Prostate gland (tissue), 2 donors: ENCODE measurements at places on chromosomes 1 and 21. TPM values are rescaled to one million over a fixed set of nuclear protein-coding genes. Genes with fewer than 3 reads are reported as not detected.

The UBXN10 gene
- 10.6 TPM for total RNA-seq

The RXFP4 gene
- not detected for total RNA-seq

The NPR1 gene
- total RNA-seq = 6.0 TPM

The ARHGAP30 gene
- 3.2 TPM for total RNA-seq

The ANGPTL7 gene
- 0.80 TPM for total RNA-seq

The FAM229A gene
- total RNA-seq = 24.2 TPM

The TRIM46 gene
- 1.6 TPM for total RNA-seq

The ACKR1 gene
- 46.8 TPM for total RNA-seq

The FOXJ3 gene
- 58.5 TPM for total RNA-seq

The KLF17 gene
- not detected for total RNA-seq

The ERICH3 gene
- total RNA-seq = not detected

The TRMT1L gene
- 19.8 TPM for total RNA-seq

The RIPK4 gene
- total RNA-seq = 52.6 TPM

The RBM15 gene
- 42.6 TPM for total RNA-seq

The TRIM17 gene
- total RNA-seq = 9.9 TPM

The TMOD4 gene
- not detected for total RNA-seq

The TMEM53 gene
- 6.9 TPM for total RNA-seq

The TTLL7 gene
- total RNA-seq = 24.7 TPM

The CRYZ gene
- 41.9 TPM for total RNA-seq

The TNFRSF18 gene
- total RNA-seq = 3.5 TPM

The YARS1 gene
- 32.0 TPM for total RNA-seq

The MLLT11 gene
- total RNA-seq = 1.9 TPM

The DSCAM gene
- total RNA-seq = 1.6 TPM

The PDPN gene
- total RNA-seq = 19.5 TPM

The LCE6A gene
- total RNA-seq = not detected

The AGT gene
- 12.0 TPM for total RNA-seq

The SUSD4 gene
- 10.7 TPM for total RNA-seq

The PTGFRN gene
- total RNA-seq = 37.1 TPM

The ATP1B1 gene
- total RNA-seq = 139 TPM

The SPRR1A gene
- total RNA-seq = not detected

The BRDT gene
- total RNA-seq = not detected

The FNDC10 gene
- 33.3 TPM for total RNA-seq

The C21orf58 gene
- total RNA-seq = 4.0 TPM

The MAP3K21 gene
- 76.1 TPM for total RNA-seq

The PMVK gene
- 26.2 TPM for total RNA-seq

The SPRR3 gene
- total RNA-seq = not detected
